GM23338 (cell line): ENCODE measurements at places on chromosomes 16 and 17. TPM values are rescaled to one million over a fixed set of nuclear protein-coding genes. Genes with fewer than 3 reads are reported as not detected.

- no peak overlapping the region for H3K27ac ChIP-seq
- no peak overlapping the region for H3K4me3 ChIP-seq
- no peaks in the 10 kb centered on the region for H3K36me3 ChIP-seq
- peak; percentile 76 for DNase-seq
- H3K4me1 ChIP-seq = peaks cover 5% of the 10 kb centered on the region; the same call in 1 of the 2 replicates
These were observed 55.5 kb downstream of the SYT17 start for GRCh38 chr16:19223235-19224170.

GRCh38 chr16:31301708-31302400 lies 42.1 kb downstream of the ITGAM start:
- no peaks in the 10 kb centered on the region for H3K36me3 ChIP-seq
- H3K4me3 ChIP-seq = no peak overlapping the region
- no peaks in the 10 kb centered on the region for H3K27me3 ChIP-seq
- H3K4me1 ChIP-seq = no peaks in the 10 kb centered on the region
- no peak overlapping the region for H3K27ac ChIP-seq
- peak; percentile 23 for DNase-seq

DNA sequence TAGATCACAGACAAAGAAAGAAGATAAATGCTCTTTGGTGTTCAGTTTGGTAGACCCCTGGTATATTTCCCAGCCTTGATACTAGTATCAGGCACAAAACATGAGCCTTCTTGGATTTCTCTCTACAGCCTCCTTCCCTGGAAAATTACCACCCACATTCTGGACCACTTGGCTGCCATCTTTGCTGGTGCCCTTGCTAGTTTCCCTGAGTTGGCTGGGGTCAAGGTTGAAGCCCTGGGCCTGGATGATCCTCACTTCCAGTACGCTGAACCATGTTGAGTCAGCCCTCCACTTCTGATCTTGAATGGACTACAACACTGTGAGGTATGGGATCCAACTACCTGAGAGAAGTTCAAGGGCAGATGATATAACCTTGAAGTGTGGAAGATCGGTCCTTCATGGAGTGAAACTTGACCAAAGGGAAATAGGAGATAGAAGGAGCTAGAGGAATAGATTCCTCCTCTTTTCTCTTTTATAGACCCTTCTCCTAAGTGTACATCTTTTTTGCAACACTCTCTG lies 501.4 kb downstream of the TMEM114 start:
- H3K27ac ChIP-seq = no peak overlapping the region
- H3K36me3 ChIP-seq = no peaks in the 10 kb centered on the region; the same call in 1 of the 2 replicates
- H3K4me1 ChIP-seq = no peaks in the 10 kb centered on the region
- no peak for DNase-seq
- H3K4me3 ChIP-seq = no peak overlapping the region

DNA sequence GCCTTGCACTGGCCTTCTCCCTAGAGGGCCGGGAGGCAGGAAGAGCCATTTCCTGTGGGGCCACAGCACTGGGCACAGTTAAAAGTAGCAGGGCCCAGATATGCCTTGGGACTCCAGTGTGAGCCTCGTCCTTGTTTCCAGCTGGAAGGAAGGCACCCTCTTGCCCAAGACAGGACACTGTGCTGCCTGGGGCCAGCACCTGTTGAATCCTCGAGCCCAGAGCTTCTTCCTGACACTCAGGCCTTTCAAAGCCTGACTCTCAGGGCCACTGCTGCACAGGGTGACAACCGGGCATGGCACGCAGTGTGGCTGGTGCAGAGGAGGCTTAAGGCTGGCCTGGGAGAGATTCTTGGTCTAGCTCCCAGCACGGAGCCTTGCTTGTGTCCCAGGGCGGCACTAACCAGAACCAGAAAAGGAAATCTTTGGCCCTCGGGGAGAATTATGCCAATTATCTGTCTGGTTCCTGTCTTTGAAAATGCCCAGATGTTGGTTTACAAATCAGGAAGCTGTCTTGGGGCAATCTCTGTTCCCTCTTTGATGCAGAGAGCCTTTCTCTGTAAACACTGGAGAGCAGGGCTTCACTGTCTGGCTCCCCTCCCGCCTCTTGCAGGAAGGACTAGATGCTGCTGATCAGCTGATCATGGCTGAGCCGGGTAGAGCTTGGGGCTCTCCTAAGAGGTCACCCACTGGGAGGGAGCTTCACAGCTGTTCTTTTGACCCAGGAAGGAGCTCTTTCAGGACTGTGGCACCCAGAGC lies 11.1 kb downstream of the LDHD start:
- no peaks in the 10 kb centered on the region for H3K36me3 ChIP-seq
- H3K27ac ChIP-seq = no peak overlapping the region
- no peak overlapping the region for H3K4me3 ChIP-seq
- no peak for DNase-seq
- H3K4me1 ChIP-seq = peaks cover 17% of the 10 kb centered on the region

DNA sequence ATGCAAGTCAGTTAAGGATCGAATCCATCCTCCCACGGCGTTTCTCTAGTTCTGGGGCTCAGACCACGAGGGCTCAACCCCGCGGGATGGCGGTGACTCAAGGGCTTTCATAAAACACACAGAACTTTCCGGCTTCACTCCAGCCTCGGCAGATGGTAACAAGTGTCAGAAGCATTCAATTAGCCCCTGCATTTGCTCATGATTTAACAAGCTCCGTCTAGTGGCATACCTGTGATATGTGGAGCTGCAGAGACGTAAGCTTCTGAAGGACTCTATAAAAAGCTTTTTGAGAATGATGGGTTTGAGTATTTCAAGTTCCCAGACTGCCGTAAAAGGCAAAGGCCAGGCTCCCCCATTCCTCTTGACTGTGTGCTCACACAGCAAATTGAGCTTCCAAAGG lies 91.3 kb upstream of the SEC14L1 start:
- DNase-seq = no peak
- no peaks in the 10 kb centered on the region for H3K4me1 ChIP-seq
- H3K27me3 ChIP-seq = no peaks in the 10 kb centered on the region
- no peaks in the 10 kb centered on the region for H3K36me3 ChIP-seq
- no peak overlapping the region for H3K27ac ChIP-seq
- no peak overlapping the region for H3K4me3 ChIP-seq

DNA sequence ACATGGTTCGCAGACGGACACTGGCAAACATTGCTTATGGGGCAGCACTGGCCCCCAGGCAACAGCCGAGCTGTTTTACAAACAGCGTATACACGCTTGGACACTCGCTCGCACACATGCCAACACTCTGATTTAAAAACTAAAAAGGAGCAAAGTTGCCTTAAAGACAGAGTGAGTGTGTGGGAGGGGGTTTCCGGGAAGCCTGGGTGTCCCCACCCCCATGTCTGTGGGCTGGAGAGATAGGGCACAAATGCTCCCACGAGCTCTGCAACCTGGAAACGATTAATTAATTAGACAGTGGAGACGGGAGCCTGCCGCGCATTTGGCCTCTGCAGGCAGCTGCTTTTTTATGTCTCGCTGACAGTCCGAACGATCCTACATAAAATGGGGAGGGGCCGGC lies 107.9 kb upstream of the ZNF469 start:
- no peak for DNase-seq
- no peak overlapping the region for H3K4me3 ChIP-seq
- H3K27ac ChIP-seq = no peak overlapping the region
- no peaks in the 10 kb centered on the region for H3K36me3 ChIP-seq

GRCh38 chr16:54694651-54695050 lies 236.0 kb upstream of the IRX5 start:
- no peaks in the 10 kb centered on the region for H3K36me3 ChIP-seq
- no peaks in the 10 kb centered on the region for H3K27me3 ChIP-seq
- H3K4me3 ChIP-seq = no peak overlapping the region

DNA sequence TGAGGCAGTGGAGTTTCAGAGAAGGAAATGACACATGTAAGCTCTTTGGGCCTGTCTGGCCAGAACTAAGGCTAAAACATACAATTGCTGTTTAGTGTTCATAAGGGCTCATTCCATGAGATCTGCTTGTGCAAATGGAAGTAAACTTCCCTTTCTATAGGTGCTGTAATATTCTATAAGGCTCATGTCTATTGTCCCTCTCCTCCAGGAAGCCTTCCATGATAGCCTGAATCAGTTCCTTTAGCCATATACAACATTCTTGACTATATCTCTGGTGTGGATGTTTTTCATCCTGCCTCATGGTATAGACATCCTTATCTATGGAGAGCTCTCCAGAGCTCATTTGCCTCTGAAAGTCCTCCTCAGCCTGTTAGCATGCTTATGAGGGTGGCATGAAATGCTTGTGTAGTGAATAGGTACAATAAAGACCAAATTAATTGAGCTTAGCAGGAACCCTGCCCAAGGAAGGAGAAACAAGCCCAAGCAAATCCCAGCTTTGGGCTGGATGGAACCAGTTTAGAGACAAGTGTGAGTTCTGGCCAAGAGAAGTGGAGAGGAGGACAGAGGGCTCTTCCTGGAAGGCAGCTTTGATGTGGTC lies 1.6 kb upstream of the ETV4 start:
- no peak overlapping the region for H3K4me3 ChIP-seq
- no peak overlapping the region for H3K27ac ChIP-seq
- H3K4me1 ChIP-seq = peaks cover 48% of the 10 kb centered on the region

- H3K27me3 ChIP-seq = no peaks in the 10 kb centered on the region
- no peaks in the 10 kb centered on the region for H3K4me1 ChIP-seq
- no peak overlapping the region for H3K27ac ChIP-seq
- H3K36me3 ChIP-seq = no peaks in the 10 kb centered on the region
These were observed 181.1 kb downstream of the CCDC182 start for GRCh38 chr17:57563958-57564357.

GRCh38 chr16:12420661-12421209 lies 383.0 kb downstream of the CPPED1 start:
- no peaks in the 10 kb centered on the region for H3K4me1 ChIP-seq
- no peak overlapping the region for H3K27ac ChIP-seq
- H3K4me3 ChIP-seq = no peak overlapping the region
- H3K36me3 ChIP-seq = no peaks in the 10 kb centered on the region
- DNase-seq = no peak

DNA sequence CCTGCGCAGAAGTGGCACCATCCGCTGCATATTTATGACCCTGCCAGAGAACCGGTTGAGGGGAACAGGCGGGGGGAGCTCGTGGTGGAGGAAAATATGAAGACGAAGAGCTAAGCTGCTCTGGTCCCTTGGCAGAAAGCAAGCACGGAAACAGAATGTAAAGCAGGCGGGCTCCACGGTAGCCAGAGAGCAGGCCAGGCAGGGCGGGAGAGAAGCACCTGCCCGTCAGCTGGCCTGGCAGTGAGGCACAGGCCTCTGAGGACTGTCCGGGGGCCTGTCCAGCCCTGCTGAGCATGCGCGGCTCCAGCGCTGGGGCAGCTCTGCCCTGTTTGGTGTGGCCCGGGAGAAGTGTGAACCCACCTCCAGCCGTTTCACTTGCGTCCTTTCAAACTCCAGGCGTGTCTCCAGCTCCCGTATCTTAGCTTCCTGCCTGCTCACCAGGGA lies 46.7 kb downstream of the PIPOX start:
- H3K4me1 ChIP-seq = peaks cover 20% of the 10 kb centered on the region
- no peak for DNase-seq
- no peak overlapping the region for H3K27ac ChIP-seq
- H3K27me3 ChIP-seq = no peaks in the 10 kb centered on the region
- H3K36me3 ChIP-seq = no peaks in the 10 kb centered on the region; the same call in 1 of the 2 replicates

DNA sequence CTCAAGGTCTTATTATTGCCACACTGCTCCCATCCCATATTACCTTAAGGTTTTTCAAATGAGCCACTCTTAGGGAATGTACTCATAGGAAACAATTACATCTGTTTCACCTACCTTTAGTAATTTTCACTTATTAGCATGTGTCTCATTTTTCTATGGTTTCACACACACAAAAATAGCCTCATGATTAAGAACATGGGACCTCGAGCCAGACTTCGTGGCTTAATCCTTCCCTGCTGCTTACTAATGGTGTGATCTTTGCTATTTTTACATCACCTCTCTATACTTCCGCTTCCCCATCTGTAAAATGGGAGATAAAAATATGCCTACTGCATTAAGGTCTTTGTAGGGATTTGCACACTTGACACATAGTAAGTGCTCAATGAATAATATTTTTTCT lies 38.5 kb downstream of the OTOA start:
- H3K27ac ChIP-seq = no peak overlapping the region
- H3K4me1 ChIP-seq = no peaks in the 10 kb centered on the region
- no peaks in the 10 kb centered on the region for H3K36me3 ChIP-seq
- DNase-seq = no peak
- no peak overlapping the region for H3K4me3 ChIP-seq
- H3K27me3 ChIP-seq = no peaks in the 10 kb centered on the region

DNA sequence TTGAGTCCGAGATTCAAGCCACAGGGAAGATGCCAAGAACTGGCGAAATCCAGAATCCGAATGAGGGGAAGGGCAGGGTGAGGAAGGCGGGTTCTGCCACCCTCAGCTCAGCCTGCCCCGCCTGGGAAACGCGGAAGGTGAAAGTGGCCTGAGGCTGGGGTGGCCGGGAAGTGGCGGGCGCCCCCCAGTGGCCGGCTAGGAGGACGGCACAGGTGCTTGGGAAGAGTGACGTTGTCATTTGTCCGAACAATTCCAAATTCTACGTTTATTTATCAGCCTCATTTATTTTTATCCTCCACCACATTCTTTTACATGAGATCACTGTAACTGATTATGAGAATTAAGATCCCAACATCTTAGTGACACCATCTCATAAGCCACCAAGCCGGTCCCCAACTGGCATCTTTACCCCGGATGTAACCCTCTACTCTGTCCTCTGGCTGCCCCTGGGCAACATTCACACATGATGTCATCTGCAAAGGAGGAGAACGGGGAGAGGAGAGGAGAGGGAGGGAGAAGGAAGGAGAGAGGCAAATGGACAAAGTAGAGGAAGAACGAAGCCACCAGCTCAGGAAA lies 21.3 kb downstream of the SRCIN1 start:
- H3K4me3 ChIP-seq = no peak overlapping the region; the same call in 1 of the 2 replicates
- H3K4me1 ChIP-seq = peaks cover 23% of the 10 kb centered on the region; the same call in 1 of the 2 replicates
- H3K27ac ChIP-seq = no peak overlapping the region

DNA sequence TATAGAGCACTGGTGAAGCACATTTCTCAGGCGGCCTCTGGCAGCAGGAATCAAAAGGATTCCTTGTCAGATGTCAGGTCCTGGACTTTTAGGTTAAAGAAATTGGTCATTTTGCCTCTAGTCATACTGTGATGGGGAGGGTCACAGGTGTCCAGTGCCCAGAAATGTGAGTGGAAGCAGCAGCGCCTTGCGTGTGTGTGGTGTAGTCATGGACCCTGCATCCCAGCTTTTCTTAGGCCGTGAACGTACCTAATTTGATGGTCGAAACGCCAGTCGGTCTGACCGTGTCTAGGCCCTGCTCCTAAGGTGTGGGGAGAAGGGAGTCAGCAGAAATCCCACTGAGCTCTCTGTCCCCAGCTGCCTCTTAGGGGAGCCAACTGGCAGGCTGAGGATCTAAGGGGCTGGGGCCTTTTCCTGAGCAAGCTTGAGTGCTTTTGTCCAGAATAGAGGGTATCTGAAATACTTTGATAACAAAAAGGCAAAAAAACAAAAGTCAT lies 32.0 kb downstream of the POLR3E start:
- H3K27me3 ChIP-seq = no peaks in the 10 kb centered on the region
- peaks cover 61% of the 10 kb centered on the region for H3K36me3 ChIP-seq
- DNase-seq = no peak
- no peaks in the 10 kb centered on the region for H3K4me1 ChIP-seq

GRCh38 chr17:83012868-83013778 lies 66.3 kb upstream of the METRNL start:
- H3K4me3 ChIP-seq = no peak overlapping the region
- H3K27me3 ChIP-seq = no peaks in the 10 kb centered on the region
- no peak overlapping the region for H3K27ac ChIP-seq
- H3K36me3 ChIP-seq = no peaks in the 10 kb centered on the region
- no peak for DNase-seq

- H3K27ac ChIP-seq = no peak overlapping the region
- DNase-seq = no peak
- no peaks in the 10 kb centered on the region for H3K27me3 ChIP-seq
These were observed 144.0 kb upstream of the CIBAR2 start for GRCh38 chr16:85256190-85256739.

The CHTF18 gene
- 108 and 129 TPM in 2 replicates for total RNA-seq

The NPIPB9 gene
- 6.2 and 9.9 TPM in 2 replicates for total RNA-seq

The MYH3 gene
- total RNA-seq = 1.1 and 1.8 TPM in 2 replicates

The CDRT15L2 gene
- not detected in 2 replicates for total RNA-seq

The BCAR1 gene
- 121 and 140 TPM in 2 replicates for total RNA-seq
